ENCODE measurements at places on chromosomes 16 and 17.

DNA sequence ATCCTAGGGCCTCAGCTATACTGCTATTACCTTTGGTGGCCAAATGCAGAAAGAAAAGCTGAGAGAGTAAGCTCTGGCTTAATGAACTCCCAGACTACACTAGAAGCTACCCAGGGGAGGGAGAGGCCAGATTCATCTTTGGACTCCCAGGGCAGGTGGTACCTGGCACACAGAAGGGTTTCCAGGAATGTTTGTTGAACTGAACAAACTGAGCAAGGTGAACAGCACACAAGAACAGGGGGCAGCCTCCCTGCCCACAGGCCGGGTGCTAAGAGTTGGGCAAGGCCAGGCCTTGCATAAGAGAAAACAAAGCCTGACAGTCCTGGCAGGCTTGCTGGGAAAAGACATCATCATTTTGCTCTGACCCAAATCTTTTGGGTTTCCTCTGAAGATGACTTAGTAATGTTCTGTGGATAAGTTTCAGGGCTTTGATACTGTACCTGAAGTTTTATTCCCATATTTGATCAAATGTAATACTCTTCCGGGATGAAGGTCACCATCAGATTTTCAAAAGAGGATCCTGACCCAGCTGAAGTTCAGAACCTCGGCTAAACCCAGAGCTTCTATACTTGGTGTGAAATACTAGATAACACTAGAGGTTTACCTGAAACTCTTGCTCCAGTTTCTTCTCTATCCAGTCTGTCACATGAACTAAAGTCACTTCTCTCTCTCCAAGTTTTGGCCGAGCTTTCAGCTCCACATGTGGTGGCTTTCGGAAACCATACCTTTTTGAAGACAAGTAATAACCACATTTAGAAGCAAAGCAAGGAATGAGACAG is 20.5 kb upstream of the ERN1 start:
- DNase-seq: no peak

DNA sequence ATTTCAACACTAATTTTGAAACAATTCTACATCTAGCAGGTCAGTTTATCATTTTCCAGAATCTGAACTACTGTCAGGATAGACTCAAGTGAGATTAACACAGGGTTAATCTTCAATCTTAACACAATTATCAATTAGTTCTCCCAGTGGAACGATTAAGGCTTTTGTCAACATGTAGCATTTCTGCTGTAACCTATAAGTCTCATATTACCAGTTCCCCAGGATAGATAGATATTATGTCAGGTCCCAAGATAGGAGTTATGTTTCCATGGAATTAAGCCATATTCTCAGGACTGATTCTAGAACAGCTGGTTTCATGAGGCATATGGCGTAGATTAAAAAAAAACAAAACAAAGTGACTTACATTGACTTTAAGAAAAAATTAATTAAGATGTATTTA is 4.4 kb upstream of the FBF1 start:
- no peak for DNase-seq

- DNase-seq: no peak
These were observed 81.0 kb upstream of the TOB1 start for GRCh38 chr17:50946891-50947781.

DNA sequence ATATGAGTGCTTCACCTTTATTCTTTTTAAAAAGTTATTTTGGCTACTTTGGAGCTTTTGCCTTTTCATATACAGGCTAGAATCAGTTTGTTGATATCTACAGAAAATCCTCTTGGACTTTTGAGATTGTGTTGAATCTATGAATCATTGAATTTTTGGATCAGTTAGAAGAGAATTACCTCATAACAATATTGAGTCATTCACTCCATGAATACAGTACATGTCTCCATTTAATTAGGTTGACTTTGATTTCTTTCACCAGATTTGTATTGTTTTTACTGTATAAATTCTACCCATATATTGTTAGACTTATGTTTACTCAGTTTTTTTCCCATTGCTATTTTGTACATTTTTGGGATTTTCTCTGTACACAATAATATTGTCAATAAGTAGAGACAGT is 54.4 kb downstream of the TAOK1 start:
- no peak for DNase-seq

GRCh38 chr17:32491371-32492263 is 4.8 kb downstream of the CDK5R1 start:
- peak; percentile 65 for DNase-seq

DNA sequence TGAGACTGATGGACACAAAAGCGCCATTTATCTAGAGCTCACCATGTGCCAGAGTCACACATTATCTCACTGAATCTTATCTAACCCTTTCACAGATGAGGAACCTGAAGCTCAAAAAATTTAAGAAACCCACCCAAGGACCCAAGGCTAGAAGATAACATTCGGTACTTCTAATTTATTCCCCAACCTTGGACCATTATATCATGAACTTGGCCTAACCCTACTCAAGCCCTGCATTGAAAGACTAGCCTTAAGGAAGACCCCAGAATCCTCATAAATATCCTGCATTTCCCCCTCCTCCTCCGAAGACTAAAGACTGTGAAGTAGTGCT is 548 bp upstream of the DYNC1LI2 start:
- no peak for DNase-seq

DNA sequence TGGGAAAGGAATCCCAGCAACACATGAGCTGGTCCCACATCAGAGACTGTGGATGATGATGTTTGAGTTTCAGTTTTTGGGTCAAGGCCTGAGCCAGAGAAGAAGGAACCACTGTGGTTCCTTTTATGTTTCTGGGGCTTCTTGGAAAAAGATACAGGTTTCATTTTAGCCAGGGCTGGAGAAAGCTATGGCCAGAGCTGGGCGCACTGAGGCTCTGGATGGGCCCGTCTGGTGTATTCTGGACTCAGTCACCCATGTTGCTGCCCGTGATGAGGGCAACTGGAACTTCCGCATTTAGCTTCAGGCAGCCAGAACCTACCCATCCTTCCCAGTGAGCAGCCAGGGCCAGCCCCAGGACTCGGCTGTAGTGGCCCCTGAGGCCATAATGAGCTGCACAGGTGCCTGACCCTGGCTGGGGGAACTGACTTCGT is 15.0 kb upstream of the PITPNA start:
- no peak for DNase-seq

DNA sequence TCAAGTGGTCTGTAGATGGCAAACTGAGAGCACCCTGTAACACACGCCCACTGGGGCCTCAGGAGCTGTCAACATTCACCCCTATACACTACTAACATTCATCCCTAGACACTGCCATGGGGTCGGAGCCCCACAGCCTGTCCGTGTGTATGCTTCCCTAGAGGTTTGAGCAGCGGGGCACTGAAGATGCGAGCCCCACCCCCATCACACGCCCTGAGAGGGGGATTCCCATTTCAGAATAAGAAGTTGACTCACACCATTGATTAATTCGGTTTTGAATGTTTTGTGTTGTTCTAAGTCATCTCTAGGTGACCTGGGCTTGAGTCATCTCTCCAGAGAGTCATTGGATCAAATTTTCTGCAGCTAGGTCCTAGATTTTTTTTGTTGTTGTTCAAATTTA is 37.3 kb upstream of the MMD start:
- DNase-seq: peak; percentile 78

- DNase-seq: no peak
These were observed 4.0 kb downstream of the CEMP1 start for GRCh38 chr16:2527071-2527783.

- DNase-seq: no peak
These were observed 257.1 kb downstream of the BCAS3 start for GRCh38 chr17:60934723-60935122.

DNA sequence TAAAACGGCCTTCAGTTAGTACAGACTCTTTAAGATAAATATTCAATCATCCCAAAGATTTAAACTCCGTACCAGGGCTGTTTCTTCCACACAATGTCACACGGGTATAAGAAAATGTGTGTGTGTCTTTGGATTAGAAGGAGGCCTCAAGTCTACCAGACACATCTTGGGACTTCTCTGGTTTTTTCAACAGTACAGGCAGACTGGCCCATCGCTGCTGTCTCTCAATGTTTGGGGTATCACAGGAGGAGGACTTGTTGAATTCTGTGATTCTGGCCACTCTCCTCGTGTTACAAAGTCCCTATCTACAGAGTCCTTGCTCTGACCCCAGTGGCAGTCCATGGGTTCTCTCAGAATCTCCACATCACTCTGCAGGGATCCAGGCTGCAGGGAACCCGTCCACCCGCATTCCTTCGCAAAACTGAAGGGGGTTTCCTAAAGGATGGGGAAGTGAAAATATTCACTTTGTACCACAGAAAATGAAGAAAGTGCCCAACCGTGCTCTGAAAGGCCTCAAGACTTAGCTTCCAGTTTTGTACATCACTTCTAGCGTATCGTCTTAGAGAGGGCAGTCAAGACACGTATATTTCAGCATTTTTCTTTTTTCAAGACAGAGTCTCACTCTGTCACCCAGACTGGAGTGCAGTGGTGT is 373.2 kb downstream of the NPIPA8 start:
- DNase-seq: no peak

DNA sequence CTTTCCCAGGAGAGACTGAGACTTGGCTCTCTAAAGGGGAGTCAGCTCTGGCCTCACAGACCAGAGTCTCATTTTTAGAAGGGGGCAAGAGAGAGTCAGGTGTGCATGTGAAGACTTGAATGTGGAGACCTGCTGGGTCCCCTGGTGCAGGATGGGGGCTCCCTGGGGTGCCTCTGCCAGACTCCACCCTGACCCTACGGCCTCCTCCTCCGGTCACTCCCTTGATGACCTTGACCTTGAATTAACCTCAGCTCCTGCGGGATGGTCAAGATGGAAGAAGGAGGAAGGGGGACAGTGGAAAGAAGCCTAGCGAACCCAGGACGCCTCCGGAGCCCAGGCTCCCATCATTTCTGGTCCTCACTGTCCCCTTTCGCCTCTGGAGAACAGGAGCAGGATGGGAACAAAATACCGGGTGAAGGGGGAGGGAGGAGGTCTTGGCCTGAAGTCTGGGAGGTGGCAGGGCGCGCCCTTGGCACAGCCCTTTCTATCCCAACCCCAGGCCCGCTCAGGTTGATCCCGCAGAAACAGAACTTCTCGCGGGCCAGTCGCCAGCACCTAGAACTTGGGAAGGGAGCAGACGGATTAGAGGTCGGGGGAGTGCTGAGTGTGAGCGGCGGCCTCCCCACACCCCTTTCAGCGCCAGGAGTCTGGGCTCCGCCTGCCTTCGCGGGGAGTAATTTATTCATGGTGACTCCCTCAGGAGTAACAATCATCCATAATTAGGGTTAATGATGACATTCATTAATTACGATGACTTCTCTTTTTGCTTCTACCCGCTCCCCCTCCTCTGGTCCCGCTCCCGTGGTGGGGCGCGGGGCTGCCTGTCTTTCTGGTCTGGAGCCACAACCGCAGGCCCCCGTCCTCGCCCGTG is 1.6 kb downstream of the STAC2 start:
- no peak for DNase-seq

DNA sequence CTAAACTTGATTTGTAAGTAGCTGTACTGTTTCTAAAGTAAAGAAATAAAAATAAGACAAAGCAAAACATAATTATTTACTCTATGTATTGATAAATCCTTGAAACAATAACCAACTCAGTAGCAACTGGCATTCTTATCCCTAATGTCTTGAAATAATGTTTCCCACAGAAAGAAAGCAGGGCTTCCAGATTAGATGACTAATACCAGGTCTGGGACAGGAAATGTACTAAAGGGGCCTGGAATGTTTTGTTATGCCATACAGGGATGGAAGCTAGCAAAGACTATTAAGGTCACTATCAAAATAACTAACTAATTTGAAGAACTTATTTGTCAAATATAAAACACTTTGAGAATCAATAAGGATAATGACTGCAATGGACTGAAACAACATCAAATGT is 82.1 kb downstream of the CFDP1 start:
- no peak for DNase-seq

- no peak for DNase-seq
These were observed 31.4 kb upstream of the CNEP1R1 start for GRCh38 chr16:49993579-49993978.

GRCh38 chr16:4410335-4411075 is 5.9 kb downstream of the CORO7 start:
- no peak for DNase-seq

DNA sequence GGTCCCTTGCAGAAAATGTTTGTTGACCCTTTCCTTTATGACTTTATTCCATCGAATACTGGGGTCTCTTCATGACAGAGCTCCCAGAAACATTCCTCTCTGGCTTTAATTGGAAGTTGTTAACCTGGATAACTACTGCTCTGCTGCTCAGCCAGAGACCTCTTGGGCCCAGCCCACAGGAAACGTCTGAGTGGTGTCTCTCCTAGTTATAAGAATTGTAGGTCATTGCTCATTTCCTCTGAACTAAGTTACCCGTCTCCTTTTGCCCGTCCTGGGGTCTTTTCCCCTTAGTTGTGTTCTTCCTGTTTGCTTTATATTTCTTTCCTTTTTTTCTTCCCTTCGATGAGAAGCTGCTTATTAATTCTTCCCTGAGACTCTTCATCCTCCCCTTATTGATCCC is 9.0 kb downstream of the MAP2K6 start:
- peak; percentile 29 for DNase-seq

- no peak for DNase-seq
These were observed 1.2 kb upstream of the MPP3 start for GRCh38 chr17:43834106-43834505.

- no peak for DNase-seq
These were observed 156.6 kb downstream of the PARN start for GRCh38 chr16:14473488-14473887.

DNA sequence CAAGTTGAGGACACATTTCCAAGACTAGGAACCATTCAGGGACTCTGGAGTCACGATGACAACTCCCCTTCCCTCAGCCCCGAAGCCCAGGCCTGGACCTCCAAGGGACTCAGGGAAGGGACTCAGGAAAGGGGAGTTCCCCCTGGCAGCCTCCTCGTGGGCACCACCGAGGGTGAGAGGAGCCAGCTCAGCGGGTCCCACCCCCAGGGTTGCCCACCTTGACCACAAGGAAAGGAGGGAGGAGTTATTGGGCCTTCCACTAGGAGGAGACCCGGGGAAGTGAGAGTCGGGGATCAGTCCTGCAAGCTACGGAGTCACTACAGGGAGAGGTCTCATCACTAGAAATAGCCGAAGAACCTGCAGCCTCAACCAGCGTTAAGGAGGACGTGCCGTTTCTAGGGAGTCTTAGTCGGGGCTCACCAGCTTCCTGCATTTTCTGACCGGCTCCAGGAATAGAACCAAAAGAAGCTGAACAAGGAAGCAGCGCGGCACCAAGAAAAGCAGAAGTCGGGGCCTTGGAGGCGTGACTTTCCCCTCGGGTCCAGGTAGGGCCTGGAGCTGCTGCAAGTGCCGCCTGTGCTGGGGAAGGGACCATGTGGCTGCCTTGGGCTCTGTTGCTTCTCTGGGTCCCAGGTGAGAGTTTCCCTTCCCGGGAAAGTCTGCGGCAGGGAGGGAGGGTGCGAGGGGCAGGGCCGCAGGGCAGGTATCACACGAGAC is at the start of gene CD300A:
Gene CD300A, plus strand, starts transcription at position 524 of the 717 bp plus-strand sequence. Its CDS starts 70 bp downstream, at position 594.
- peak; percentile 38 for DNase-seq

- no peak for DNase-seq
These were observed 10.2 kb downstream of the MFSD6L start for GRCh38 chr17:8788998-8789397.

- no peak for DNase-seq
These were observed 624.3 kb upstream of the SOX9 start for GRCh38 chr17:71496552-71496951.

- DNase-seq: no peak
These were observed 97.1 kb downstream of the ITFG1 start for GRCh38 chr16:47363761-47364160.

Data from stimulated activated CD4-positive, alpha-beta T cell treated with anti-CD3 and anti-CD28 coated beads, Interleukin-15, amount 100 ng/mL, for 24 hours (primary cell).